ENCODE measurements at places on chromosomes 3 and 15.

DNA sequence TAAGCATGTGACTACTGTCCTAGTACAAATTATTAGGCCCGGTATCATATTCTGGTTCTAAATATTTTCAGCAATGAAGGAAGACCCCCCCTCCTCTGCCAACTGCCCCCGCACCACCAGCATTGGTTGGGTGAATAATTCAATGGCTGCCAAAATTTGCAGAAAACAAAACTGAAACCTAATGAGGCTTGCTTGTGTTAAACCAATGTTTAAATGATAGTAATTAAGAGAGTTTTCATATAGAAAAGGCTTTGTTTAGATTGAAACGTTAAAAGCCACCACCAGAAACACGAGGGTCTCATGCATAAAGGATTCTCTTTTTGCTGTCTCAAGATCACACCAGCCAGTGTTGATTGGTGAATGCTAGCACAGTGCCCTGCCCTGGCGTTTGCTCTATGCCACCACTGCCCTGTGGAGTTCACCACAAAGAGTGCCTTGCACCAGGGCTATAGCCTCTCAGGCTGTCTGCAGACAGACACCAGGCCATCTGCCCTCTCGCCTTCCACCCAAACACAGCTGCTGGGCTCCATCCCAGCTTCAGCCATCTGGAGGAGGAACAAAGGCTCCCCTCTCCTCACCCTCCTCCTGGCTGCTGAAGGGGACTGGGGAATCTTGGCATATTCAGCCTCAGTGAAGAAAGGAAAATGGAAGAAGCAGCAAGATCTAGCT, 200.3 kb upstream of the PFN2 start:
- no peak for DNase-seq

GRCh38 chr3:192422997-192423342, 304.4 kb downstream of the FGF12 start:
- DNase-seq = peak; percentile 34

GRCh38 chr3:13150624-13151023, 77.4 kb upstream of the IQSEC1 start:
- DNase-seq = no peak

DNA sequence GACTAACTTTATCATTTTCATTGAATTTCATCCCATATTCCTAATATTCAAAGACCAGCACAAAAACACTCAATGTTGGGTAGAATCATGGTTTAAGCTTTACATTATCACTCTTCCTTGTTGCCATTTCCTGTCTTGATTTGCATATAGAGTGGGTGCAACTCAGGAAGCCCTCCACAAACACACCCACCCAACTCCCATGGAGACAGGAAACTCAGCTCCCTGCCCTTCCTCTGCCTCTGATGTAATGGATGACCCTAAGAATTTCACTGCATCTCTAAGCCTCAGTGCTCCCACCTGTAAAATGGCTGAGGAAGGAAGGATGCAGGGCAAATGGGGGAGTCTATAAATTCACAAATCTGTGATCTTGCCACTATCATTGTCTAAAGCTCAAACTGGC, 98.1 kb upstream of the BFSP2 start:
- no peak for DNase-seq

DNA sequence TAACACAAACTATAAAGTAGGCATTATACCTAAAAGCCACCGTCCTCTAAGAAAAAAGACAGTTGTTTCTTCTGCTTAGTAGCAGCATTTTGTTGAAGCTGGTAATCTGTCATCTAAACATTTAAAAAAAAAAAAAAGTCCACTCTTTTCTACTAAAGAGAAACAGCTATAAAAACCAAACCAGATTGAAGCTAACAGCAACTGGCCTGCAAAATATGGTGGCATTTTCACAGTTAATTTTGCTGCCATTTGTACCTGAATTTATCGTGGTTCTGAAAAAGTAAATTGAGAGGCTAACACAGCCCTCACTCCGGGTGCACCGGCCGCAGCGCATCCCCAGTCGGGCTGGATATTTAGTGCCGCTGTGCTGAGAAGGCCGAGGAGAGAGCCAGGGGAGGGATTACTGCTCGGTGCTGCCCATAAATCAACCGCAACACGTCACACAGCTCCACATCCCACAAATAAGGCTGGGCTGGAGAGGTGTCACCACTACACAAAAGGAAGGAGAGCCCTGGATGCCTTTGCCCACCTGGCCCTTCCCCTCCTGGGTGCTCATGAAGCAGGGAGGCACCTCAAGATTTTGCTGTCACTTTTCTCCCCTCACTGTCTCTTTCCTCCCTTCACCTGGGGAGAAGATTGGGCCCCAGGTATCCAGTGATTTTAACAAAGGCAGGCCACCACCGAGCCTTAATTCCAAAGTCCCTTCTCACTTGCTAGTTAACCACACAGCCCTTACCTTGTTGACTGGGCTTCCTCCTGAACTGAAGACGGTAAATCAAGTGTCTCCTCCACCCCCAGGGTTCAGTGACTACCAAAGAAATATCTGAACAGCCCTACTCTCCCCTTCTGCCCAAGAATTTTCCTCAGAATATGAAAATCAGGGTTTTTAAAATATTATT, 44.4 kb downstream of the MECOM start:
- DNase-seq = no peak

DNA sequence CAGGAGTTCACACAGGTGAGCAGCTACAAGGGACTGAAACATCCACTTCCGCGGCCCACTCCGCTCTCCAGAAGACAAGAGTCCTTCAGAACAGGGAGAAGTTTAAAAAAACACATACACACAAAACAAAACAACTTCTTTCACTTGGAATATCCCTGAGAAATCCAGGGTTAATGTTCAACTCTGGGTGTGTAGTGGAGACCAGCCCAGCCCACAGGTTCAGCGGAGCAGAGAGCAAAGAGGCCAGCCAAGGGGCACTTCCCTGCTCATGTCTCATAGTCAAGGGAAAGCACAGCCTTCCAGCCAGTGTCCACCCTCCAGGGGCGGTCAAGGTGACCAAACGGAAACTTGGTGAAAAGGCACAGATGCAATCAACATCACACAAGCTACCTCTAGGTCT, 41.6 kb downstream of the WNT5A start:
- DNase-seq = no peak

GRCh38 chr15:65841121-65841930, 28.0 kb upstream of the RAB11A start:
- no peak for DNase-seq

DNA sequence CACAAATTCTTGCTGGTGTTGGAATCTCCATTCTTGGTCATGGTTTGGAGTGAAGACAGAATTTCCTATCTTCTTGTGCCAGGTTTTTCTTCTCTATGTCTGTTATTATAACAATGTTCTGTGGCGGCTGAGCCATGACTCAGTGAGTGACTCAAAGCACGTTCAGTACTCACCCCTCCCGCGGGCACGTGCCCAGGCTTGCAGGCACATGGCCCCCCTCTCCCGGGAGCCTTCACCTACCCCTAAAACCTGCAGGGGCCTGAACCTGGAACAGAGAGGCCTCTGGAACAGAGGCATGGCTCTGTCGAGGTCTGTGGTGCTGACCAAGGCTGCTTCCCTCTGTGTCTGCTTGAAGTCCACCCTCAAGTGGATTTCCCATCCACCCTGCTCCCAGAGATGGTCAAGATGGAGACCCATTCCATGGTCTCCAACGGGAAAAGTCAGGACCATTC, 27.6 kb downstream of the PLXNB1 start:
- no peak for DNase-seq

- DNase-seq = no peak
Observed at GRCh38 chr3:95815828-95816227, 998.6 kb upstream of the EPHA6 start.

GRCh38 chr3:119548341-119548740, 11.1 kb downstream of the CD80 start:
- no peak for DNase-seq

DNA sequence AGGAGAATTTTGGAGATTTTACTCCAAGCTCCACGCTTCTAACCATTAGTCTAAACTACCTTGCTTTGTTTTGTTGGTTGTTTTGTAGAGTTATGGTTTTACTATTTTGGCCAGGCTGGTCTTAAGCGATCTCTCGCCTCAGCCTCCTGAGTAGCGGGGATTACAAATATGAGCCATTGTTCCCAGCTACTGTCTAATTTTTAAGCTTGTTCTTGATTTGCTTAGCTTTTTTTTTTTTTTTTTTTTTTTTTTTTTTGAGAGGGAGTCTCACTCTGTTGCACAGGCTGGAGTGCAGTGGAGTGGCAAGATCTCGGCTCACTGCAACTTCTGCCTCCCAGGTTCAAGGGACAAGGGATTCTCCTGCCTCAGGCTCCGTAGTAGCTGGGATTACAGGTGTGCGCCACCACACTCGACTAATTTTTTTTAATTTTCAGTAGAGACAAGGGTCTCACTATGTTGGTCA, 28.5 kb downstream of the EFCAB12 start:
- no peak for DNase-seq

DNA sequence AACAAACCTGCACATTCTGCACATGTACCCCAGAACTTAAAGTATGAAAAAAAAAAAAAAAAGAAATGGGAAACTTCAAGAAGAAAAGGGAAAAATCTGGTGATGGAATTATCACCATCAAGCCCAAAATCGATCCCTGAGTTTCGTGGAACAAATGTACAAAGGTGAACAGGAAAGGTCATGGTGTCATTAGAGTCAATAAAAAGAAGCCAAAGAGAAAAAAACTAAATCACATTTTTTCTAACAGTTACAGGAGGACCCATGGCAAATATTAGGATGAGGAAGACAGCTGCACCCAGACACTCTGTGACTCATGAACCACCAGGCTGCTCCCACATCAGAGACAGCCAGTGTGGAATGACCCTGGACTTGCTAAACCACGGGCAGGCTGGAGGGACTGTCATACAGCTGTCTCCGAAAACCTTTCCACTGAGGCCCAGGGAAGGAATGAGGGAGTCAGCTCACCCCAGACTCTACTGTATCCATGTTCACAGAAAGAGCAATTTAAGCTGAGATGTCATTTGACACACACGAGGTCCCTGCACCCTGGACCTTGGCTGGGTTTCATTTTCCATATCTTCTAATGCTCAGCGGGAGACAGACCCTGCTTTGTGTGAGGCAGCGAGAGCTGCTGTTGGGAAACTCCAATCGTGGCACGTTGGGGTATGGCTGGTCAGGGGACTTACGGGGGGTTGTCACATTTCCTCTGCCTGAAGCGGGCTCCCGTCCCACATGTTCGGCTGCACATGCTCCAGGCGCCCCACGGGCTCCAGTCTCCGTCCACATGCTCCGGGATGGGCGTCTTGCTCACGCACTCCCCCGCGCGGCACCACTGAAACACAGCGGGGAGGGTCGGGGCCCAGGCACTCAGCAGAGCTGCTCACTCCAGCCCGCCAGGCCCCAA, 210.2 kb downstream of the ADAMTS17 start:
- DNase-seq = peak; percentile 45

GRCh38 chr3:129228891-129229585, 20.4 kb upstream of the COPG1 start:
- DNase-seq = peak; percentile 61

DNA sequence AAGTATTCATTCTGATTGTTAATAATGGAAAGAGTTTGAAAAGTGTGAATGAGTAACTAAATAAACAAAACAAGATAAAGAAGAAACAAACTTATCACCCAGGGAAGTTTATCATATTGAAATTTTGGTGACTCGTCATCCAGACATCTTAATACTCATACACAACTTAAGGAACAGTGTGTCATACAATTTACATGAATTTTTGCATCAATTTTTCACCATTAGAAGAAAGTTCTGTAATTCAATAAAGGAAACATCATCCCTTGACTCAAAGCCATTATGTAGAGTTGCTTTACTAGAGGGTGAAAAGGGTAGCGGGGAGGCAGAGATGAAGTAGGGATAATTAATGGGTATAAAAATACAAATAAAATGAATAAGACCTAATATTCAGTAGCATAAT, 536.2 kb downstream of the GRM7 start:
- no peak for DNase-seq

DNA sequence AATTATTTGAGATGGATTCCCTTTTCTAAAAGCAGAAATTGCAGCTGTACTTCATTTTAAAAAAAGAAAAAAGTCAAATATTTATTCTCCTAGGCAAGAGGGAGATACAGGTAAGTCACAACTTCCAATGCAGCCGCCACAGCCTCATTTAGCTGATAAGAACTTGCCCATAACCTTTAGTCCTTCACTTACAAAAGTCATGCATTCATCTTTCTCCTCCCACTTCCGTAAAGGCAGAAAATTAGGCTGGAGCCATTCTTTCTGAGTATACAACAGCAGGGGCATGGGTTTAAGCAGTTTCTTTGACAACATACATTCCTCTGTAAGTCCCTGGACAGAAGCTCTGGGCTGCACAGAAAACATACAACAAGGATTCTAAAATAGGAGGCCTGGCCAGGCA, 4.3 kb downstream of the SUCLG2 start:
- no peak for DNase-seq

DNA sequence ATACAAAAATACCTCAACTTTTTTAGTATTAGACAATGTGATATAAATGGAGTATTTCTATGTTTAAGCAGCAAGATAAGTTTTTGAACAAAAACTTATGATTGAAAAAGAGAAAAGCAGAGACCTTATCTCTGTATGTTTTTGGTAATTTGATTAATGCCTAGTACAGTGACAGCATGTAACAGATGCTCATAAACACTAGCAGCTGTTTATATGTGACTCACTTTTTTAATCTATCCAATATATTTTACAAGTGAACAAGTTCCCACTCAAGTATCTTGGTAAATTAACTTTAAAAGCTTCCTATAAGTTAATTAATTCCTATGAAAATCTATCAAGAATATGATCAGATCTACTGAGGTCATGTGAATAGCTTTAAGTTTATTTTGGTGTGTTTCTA, 55.1 kb downstream of the NGLY1 start:
- DNase-seq = no peak

DNA sequence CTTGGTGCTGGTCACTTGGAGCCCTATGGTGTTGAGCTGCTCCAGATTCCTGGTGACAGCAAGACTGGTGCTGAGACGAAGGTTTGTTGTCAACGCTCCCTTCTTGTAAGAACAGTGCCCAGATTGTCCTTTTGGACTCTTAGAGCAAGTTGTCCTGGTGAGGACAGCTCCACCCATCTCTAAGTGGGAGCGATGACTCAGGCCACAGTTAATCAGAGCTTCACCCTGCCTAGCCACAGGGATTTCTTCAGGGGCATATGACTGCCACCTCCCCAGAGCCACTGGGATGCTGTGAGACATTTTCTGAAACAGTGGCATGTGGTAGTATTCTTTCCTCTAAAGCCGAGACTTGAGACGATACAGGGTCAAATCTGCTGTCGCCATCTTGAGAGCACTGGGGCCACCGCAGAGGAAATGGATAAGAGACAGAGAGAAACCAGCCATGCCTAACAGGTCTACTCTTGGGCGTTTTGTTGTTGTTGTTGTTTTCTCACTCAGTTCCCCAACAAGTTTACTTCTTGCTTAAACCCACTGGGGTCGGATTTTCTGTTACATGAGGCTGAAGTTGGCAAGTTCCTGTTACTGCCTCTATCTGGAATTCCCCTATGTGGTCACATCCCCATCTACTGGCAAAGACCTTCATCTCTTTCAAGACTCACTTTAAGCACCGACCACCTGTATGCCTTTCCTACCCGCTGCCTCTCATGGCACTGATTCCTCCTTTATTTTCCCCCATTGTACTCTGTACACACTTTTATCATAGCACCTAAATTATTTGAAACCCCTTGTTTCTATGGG, 16.0 kb upstream of the PCOLCE2 start:
- peak; percentile 60 for DNase-seq

GRCh38 chr15:75597667-75598341, 18.7 kb upstream of the PTPN9 start:
- DNase-seq = peak; percentile 84
